ENCODE measurements at places on chromosomes 7 and 10.

DNA sequence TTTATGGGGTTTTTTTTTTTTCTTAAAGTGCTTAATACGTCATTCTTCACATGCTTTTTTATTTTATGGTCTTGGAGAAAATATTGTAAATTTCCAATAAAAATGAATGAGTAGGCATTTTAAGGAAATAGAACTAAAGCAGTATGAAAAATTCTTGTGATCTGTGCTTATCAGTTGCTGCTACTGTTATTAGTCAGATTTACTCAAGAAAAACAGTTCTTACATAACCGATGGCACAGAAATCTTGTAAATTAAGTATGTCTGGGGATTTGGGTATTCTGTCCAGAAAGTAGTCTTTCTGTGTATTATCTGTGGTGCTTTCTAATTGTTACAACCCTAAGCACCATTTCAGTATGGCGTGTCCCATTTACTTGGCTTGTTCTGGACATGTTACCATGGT, 64.7 kb downstream of the LRGUK start:
- DNase-seq: no peak

- DNase-seq: no peak
Observed at GRCh38 chr7:78063758-78064157, 265.2 kb downstream of the PHTF2 start.

DNA sequence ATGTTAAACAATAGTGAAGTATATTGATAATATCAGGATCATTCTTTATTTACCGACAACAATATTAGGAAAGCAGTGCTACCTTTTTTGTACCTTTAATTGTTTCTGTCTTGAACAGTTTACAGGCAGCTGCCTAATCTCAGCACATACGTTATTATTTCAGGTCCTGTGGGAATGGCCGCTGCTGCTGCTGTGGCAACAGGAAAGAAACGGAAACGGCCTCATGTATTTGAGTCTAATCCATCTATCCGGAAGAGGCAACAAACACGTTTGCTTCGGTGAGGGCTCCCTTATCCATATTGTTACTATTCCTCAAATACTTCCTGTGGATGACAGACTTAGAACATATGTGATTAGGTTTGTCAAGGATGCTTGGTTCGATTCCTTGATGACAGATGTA, 59.7 kb downstream of the NRF1 start:
- DNase-seq: no peak

- DNase-seq: no peak
Observed at GRCh38 chr7:46681865-46682503, 760.9 kb upstream of the IGFBP3 start.

- no peak for DNase-seq
Observed at GRCh38 chr10:13788711-13789447, 202.1 kb downstream of the PRPF18 start.
